Activated naive CD4-positive, alpha-beta T cell treated with anti-CD3 and anti-CD28 coated beads, Interleukin-2, amount 10 ng/mL, durations not matched to agents 7 days and 5 days (primary cell): ENCODE measurements at places on chromosomes 3 and 15.

DNA sequence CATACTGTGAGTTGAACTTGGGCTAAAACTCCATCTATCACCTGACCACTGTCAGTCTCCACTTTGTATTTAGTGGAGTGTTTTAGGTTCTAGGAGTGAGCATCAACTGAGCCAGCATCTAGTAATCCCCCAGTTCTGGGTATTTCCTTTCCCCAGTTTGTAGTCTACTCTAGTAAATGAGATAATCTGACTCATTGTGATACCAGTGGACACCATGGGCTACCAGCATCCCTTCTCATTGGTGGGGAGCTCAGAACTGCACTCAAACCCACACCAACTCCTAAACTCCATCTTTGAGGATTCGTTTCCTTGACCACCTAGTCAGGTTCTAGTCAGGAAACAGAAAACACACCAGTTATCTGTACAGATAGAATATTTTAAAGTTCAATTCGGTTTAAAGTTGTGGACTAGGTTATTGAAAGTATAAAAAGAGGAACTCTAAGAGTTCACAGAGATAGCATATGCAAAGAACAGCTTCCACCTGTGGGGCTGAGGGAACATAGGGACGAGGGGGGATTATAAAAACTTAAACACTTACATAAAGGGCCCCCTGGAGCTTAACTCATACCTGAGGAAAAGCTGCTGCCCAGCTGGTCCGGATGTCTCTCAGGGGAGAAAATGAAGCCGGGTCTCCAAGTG is 36.0 kb downstream of the LEO1 start:
- no peak overlapping the region for H3K27ac ChIP-seq
- H3K4me1 ChIP-seq, result no peaks in the 10 kb centered on the region
- H3K4me3 ChIP-seq, result no peak overlapping the region
- no peaks in the 10 kb centered on the region for H3K27me3 ChIP-seq
- H3K36me3 ChIP-seq, result peaks cover 22% of the 10 kb centered on the region

GRCh38 chr3:17481116-17481515 is 261.3 kb downstream of the TBC1D5 start:
- no peaks in the 10 kb centered on the region for H3K36me3 ChIP-seq
- DNase-seq, result no peak
- no peak overlapping the region for H3K27ac ChIP-seq
- H3K4me3 ChIP-seq, result no peak overlapping the region

- H3K27me3 ChIP-seq, result no peaks in the 10 kb centered on the region
- no peak overlapping the region for H3K4me3 ChIP-seq
- no peaks in the 10 kb centered on the region for H3K4me1 ChIP-seq
- no peaks in the 10 kb centered on the region for H3K36me3 ChIP-seq
- H3K27ac ChIP-seq, result no peak overlapping the region
Measured at GRCh38 chr3:26340001-26340400, 282.6 kb upstream of the LRRC3B start.

DNA sequence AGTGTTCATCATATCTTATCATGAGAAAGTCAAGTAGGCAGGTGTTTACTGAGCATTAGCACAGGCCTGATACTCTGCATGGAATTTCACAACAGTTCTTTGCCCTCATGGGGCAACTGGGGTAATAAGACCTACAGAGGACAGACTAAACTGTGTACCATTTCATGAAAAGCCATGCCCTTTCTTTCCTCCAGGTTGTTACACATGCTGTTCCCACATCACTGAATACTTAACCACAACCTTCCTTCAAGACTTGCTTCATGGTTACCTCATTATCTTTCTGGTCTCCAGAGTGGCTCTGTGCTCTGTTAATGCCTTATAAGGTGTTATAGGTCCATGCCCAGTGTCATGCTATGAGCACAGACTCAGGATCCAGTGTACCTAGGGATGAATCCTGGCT is 28.2 kb upstream of the RSL24D1 start:
- peaks cover 65% of the 10 kb centered on the region for H3K4me1 ChIP-seq
- H3K36me3 ChIP-seq, result peaks cover 60% of the 10 kb centered on the region

GRCh38 chr3:38722781-38723568 is 73.5 kb upstream of the SCN5A start:
- no peaks in the 10 kb centered on the region for H3K4me1 ChIP-seq
- H3K36me3 ChIP-seq, result no peaks in the 10 kb centered on the region
- no peak for DNase-seq
- no peak overlapping the region for H3K4me3 ChIP-seq

GRCh38 chr15:94004697-94005096 is 226.7 kb upstream of the MCTP2 start:
- H3K4me3 ChIP-seq, result no peak overlapping the region
- no peak overlapping the region for H3K27ac ChIP-seq
- H3K27me3 ChIP-seq, result peaks cover 6% of the 10 kb centered on the region

- H3K4me1 ChIP-seq, result no peaks in the 10 kb centered on the region
- no peak overlapping the region for H3K27ac ChIP-seq
- no peaks in the 10 kb centered on the region for H3K36me3 ChIP-seq
- no peak overlapping the region for H3K4me3 ChIP-seq
- H3K27me3 ChIP-seq, result peaks cover 15% of the 10 kb centered on the region
Measured at GRCh38 chr3:193857996-193858395, 265.0 kb downstream of the OPA1 start.

DNA sequence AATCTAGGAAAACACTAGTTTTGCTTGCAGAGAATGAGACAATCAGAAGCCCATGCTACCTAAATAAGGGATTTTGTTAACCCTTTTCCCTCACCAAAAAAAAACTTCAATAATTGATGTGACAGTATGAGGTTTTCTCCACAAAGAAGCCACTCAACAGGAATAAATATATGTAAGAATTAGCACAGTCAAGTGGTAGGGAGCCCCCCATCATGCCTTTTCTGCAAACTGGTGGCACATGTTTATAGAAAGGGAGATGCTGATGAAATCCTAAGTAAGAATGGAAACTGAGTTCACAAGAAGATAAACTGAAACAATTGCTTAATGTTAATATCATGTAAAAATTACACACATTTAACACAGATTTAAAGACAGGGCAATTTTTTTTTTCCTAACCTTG is 51.0 kb downstream of the PHC3 start:
- H3K4me3 ChIP-seq, result no peak overlapping the region
- H3K27me3 ChIP-seq, result no peaks in the 10 kb centered on the region
- peaks cover 60% of the 10 kb centered on the region for H3K36me3 ChIP-seq
- H3K27ac ChIP-seq, result no peak overlapping the region

- H3K4me1 ChIP-seq, result peaks cover 39% of the 10 kb centered on the region
- no peak for DNase-seq
- H3K4me3 ChIP-seq, result peak overlapping the region; percentile 80
- H3K27me3 ChIP-seq, result no peaks in the 10 kb centered on the region
- peaks cover 6% of the 10 kb centered on the region for H3K36me3 ChIP-seq
Measured at GRCh38 chr3:122794483-122794778, 438 bp upstream of the SLC49A4 start.
